ENCODE measurements at places on chromosomes 11 and 22. TPM values are rescaled to one million over a fixed set of nuclear protein-coding genes. Genes with fewer than 3 reads are reported as not detected.

The PDGFD gene
- 21.9 TPM for total RNA-seq

GRCh38 chr11:119737366-119738058, 8.5 kb upstream of the NECTIN1 start:
- DNase-seq, result no peak

- DNase-seq, result no peak
Observed at GRCh38 chr11:131063638-131064037, 147.4 kb upstream of the SNX19 start.

GRCh38 chr11:46020084-46020599, 97.7 kb downstream of the LARGE2 start:
- no peak for DNase-seq

DNA sequence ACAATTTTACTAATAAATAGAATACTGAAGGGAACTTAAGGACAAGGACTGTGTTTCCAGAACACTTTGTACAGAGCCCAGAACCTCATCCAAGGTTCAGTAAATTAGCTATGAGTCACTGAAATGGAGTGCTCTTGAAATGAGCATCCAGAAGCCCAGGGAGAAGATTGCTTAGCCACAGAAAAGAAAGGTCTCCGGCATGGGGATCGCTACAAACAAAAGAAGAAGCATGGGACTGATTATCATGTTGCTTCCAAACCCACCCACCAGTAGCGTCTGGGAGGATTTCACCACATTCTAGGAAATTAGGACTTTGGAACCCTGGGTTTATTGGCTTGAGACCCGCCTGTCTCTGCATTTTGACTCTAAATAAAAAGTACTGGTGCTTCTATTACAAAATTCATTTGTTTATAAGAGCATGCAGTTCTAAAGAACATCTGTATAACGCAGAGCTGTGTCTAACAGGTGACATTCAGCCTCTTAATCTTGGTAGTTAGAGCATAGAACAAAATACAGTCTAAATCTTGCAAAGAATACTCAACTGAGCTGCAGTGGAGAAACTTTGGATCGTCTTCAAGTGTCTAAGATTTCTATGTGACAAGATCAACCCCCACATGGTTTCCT, 35.9 kb upstream of the SESN3 start:
- no peak for DNase-seq

GRCh38 chr11:128965485-128965884, 22.8 kb upstream of the TP53AIP1 start:
- no peak for DNase-seq

Data from vagina (tissue), 2 donors.